MV-4-11 (cell line): ENCODE measurements at places on chromosomes 6 and 20.

GRCh38 chr6:10140824-10141223 is 274.1 kb downstream of the TFAP2A start:
- DNase-seq = no peak

DNA sequence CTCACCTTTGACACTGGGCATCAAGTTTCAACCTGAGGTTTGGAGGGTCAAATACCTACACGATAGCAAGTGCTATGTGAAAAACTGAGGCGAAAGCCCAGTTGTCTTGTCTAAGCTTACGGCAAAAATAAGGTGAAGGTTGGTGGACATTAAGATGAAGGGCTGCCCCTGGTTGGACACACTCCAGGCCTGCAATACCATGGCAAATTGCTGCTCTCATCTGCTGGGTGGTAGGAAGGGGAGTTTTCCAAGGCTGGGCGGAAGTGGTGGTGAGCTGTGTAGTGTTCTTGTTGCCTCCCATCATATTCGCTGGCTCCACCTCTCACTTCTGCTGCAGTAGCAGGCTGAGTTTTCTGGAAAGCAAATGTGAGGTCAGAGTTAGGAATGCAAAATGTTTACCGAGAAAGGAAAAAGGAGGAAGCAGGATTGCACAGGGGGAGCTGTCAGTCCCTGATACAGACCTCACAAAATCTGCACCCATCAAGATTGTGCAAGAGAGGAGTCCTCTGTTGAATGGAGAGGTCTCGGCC is 33.7 kb downstream of the SCP2D1 start:
- peak; percentile 59 for DNase-seq

GRCh38 chr20:600141-600540 is 10.0 kb downstream of the TCF15 start:
- no peak for DNase-seq

DNA sequence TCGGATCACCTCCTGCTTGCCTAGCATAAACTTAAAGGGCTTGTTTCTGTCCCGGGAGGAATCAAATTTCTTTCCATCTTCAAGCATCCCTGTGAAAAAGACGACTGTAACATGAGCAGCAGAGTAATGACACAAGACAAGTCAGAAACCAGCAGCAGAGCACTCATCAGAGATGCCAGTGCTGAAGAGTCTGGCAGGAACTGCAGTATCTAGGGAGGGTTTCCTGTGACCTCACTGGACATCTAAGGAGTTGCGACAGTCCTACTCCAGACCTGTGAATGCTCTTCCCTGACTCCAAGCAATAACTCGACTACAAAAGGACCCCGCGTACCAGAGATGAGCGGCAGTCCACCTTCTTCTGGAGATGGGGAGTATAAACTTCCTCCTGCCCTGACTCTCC is 17.3 kb downstream of the FKBP1A start:
- peak; percentile 45 for DNase-seq

DNA sequence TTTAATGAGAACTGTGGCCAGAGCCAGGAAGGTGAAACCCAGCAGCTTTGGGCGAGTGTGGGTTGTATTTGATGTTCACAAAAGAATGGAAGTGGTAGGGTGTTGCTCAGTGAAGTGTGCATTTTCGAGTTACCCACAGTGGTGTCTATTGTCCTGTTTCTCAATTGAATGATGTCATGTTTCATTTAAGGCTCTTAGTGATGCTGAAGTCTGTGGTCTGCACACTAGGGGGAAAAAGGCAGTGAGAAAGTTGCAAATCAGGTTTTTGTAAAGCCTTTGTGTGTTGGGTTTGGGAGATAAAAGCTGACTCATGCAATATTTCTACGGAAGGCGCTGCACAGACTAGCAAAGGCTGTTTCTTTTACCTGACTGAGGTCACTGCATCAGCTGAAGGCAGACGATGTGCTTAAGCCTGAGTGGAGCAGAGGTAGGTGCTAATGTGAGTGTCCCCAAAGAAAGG is 121.1 kb downstream of the PLEKHG1 start:
- peak; percentile 57 for DNase-seq

DNA sequence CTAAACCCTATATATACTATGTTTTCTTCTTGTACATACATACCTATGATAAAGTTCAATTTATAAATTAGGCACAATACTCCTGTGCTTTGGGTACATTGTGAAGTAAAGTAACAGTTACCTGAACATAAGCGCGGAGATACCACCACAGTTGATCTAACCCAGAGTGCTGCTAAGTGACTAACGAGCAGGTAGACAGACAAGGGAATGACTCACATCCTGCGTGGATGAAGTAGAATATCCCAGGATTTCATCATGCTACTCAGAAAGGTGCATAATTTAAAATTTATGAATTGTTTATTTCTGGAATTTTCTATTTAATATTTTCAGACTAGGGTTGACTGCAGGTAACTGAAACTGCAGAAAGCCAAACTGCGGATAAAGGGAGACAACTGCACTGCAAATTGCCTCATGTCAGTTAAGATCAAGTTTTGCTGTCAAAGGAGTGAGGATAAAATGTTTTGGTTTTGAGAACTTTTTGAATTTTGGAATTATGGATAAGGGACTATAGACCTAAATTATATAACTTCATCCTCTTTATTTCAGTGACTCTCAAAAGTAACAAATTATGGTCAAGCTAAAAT is 14.4 kb downstream of the MKKS start:
- no peak for DNase-seq

DNA sequence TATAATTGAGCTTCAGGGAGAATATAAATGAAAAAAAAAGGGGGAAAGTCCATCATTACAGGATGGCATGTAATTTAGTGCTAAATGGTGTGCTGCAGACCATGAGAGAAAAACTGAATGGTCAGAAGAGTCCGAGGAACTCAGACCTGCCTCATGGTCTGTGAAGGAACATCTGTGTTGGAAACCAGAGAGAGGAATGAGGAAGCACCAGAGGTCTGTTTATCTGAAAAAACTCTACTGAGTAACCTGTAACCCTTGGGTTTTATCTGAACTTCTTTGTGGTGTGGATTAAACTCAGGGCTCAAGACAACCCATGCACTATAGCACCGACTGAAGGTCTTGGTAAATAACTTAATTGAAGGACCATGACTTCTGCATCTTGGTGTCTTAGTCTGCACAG is 108.1 kb downstream of the RNF144B start:
- DNase-seq = no peak

GRCh38 chr6:131636880-131637792 is at the start of gene ENPP3:
TSS of gene ENPP3 (plus strand) at chr6:131637302. CDS start at chr6:131637385, 83 bp downstream.
- no peak for DNase-seq

DNA sequence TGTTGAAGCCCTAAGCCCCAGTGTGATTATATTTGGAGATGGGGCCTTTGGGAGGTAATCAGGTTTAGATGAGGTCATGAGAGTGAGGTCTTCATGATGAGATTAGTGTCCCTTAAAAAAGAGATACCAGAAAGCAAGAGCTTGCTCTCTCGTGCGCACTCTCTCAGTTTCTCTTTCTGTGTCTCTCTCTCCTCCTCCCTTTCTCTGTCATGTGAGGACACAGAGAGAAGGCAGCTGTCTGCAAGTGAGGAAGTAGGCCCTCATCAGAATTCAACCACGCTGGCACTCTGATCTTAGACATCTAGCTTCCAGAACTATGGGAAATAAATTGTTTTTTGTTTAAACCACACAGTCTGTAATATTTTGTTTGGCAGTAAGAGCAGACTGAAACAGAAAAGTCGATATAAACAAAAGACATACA is 180.5 kb downstream of the IBTK start:
- DNase-seq = peak; percentile 71
